Stimulated activated CD4-positive, alpha-beta T cell treated with anti-CD3 and anti-CD28 coated beads, Interleukin-4, amount 100 ng/mL, for 24 hours (primary cell): ENCODE measurements at places on chromosomes 2 and 18.

- DNase-seq: no peak
These were observed 218.8 kb upstream of the NRP2 start for GRCh38 chr2:205463466-205464025.

DNA sequence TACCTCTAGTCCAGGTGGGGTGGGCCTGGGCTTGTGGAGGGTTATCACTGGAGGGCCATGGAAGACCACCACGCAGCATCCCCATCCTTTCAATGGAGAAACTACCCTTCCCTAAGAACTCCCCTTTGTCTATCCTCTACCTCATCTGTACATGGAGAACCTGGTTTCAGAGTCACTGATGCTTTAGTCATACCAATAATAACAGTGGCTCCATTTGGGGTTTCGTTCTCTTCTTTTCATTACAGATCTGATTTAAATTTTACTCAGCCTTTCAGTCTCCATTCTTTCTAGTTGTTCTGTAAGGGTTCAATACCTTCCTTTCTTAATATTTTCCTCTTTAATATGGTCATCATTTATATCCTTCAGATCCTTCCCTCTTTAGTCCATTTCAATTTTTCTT is 54.6 kb upstream of the ZFP36L2 start:
- no peak for DNase-seq

DNA sequence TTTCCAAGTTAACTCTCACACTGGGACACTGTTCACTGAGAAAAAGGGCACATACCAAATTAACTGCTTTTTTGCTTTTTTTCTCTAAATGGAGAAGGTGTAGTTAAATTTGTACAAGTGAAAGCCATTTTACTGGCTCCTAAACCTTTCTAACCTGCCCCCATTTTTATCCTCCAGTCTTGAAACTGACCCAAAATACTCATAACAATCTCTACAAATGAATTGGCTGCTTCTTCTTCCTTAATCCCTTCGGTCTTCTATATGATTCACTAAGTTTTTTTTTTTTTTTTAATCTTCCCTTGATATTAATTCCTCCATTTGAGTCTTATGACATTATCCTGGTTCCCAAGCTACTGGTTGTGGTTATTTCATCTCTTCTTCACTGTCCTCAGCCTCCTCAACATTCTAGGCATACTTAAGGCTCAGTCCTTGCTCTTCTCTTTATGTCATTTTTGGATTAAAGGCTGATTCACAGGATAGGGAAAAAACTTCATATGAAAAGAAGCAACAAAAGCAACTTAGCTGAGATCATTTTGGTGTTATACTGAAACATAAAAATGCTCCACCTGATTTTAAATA is 19.8 kb downstream of the ORC2 start:
- DNase-seq: no peak

- no peak for DNase-seq
These were observed 776.4 kb downstream of the EPHA4 start for GRCh38 chr2:220795705-220796104.

DNA sequence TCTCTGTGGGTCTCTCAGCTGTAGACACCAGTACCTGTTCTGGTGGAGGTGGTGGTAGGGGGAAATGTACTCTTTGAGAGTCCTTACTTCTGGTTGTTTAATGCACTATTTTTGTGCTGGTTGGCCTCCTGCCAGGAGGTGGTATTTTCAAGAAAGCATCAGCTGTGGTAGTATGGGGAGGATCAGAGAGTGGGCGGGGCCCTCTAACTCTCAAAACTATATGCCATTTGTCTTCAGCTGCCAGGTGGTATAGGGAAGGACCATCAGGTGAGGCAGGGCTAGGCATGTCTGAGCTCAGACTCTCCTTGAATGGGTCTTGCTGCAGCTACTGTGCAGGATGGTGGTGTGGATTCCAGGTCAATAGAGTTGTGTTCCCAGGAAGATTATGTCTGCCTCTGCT is 1100.8 kb downstream of the CNTNAP5 start:
- no peak for DNase-seq

DNA sequence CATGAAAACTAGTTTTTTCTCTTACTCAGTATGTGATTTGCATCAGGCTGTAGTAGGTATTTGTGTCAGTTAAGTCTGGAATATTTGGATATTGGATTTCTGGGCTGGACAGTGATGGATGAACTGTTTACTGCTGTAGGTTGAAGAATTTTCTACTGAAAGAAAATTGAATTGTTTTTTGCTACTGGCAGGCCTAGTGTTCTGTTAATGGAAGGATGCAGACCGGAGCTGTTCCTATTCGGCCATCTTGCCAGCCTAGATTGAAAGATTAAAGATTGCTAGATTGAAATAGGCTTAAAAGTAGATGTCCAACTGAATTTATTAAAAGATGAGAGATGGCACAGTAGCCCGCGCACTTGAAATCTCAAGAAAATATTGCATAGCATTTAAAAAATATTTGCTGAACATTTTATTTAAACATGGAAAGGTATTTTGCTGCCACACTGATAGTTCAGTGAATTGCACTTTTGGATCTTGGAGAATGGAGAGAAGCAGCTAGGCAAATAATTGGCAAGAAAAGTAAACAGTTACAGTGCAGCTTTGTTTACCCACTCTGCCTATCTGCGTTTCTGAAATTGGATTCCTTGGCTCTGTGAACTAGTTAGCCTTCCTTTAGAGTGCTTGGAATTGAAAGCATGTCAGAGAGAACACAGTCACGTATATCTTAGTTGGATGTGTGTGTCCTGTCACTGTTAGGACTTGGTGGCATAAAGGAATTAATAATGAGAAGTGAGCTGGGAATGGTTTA is 54.1 kb downstream of the EPB41L5 start:
- no peak for DNase-seq

GRCh38 chr18:48741866-48742265 is 203.0 kb downstream of the CTIF start:
- DNase-seq: no peak

DNA sequence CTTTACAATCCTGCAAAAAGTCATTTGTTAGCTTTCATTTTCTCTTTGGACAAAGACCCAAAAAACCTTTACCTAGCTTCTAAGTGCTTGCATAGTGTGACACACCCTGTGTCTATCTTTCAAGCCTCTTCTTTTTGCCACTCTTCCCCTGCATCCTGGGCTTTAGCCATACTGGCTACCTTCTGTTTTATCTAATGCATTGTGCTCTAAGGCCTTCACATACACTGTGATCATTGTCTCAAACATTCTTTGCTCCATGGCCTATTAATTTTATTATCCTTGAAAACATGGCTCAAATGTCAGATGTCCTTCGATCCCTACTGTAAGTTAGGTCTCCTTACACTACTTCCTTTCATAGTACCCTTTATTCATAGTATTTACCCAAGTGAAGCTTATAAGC is 84.4 kb downstream of the PIK3C3 start:
- no peak for DNase-seq

- DNase-seq: no peak
These were observed 35.1 kb upstream of the CYRIA start for GRCh38 chr2:16700551-16701259.

- no peak for DNase-seq
These were observed 185.7 kb upstream of the KLHL29 start for GRCh38 chr2:23199115-23199918.
